NCI-H187 treated with DMSO at 0.1 percent for 48 hours (cell line): ENCODE measurements at places on chromosomes 13 and 19.

DNA sequence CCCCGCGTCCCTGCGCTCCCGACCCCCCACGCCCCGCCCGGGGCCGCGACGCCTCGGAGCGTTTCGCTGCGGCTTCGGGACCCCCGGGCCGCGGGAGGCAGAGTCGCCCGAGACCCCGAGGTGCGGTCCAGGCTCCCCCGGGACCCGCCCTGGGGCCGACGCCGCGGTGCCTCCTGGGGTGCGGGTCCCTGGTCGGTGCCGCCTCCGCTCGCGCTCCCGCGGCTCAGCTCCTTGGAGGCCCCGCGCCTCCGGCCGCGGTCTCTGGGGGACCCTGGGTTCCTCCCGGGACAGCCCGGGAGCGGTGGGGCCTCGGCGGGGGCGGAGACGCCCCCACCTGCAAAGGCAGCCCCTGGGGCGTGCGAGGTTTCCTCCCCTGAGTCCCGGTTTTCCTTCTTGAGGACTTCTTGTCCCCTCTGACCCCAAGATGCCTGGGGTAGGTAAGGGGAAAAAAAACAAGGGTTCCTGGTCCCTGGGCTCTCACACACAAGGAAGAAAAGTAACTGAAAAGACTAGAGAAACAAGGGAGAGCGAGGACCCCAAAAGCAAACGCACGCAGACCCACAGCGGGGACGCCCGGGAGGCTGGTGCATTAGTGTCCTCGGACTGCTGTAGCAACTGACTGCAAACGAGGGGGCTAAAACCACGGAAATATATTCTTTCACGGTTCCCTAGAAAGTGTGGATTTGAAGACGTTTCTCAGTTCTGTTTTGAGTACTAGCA, 740 bp downstream of the ZNF555 start:
- no peak for DNase-seq

DNA sequence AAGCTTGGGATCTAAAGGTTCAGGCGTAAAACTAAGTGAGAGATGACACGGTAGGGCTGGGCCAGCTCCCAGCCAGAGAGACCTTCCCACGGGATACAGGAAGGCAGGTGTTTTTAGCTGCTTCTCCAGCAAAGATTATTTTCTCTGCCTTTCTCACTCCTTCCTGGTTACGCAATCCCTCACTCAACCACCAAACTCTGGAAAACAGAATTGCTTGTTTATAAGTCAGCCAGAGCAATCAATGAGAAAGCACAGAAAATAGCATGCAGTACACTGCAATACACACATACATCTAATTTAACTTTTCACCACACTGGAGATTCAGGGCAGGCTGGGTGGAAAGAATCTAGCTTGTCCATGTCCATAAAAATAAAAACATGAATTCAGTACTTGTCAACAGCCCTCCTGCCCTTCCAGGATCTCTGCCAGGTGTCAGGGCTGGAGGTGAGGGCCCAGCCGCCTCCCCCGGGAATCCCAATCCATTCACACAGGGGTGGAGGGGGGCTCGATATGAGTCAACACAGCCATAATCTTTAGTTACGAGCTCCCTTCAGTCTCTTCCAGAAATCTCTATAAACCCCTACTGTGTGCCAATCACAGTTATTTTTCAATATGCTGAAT, 12.2 kb downstream of the RHPN2 start:
- DNase-seq = no peak

DNA sequence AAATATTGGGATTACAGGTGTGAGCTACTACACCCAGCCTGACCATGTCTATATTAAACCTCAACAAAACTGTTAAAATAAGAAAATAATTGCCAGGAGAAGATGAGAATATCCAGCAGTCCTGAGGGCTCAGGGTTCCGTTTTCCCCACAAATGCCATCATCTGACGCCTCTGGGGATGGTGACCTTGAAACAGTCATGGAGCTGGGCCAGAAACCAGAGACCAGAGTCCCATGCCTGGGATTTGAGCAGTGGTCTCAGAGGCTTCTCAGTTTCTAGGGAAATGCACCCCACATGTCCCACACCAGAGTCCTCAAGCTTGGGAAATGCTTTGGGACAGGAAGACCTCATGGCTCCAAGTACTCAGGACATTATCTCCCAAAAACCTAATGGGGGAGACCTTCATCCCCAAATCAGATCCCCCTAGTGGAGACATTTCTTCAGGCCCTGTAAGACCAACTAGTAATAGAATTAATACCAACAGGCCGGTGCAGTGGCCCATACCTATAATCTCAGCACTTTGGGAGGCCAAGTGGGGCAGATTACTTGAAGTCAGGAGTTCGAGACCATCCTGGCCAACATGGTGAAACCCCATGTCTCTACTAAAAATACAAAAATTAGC, 2.9 kb upstream of the MAP1S start:
- DNase-seq = no peak

DNA sequence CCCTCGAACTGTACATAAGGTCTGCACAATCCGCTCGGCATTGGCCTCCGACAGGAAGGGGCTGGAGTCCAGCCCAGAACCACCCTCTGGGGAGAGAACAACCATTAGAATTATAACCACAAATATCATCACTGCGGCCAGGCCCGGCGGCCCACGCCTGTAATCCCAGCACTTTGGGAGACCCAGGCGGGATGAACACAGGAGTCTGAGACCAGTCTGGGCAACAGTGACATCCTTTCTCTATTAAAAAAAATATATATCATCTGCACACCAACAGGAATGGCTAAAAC, 11.4 kb downstream of the COQ8B start:
- no peak for DNase-seq

- DNase-seq = no peak
These were observed 482.0 kb downstream of the DIAPH3 start for GRCh38 chr13:59681636-59682311.

GRCh38 chr13:98303858-98304257, 126.8 kb upstream of the RNF113B start:
- no peak for DNase-seq

- no peak for DNase-seq
These were observed 21.8 kb downstream of the OLFM2 start for GRCh38 chr19:9914315-9915207.

DNA sequence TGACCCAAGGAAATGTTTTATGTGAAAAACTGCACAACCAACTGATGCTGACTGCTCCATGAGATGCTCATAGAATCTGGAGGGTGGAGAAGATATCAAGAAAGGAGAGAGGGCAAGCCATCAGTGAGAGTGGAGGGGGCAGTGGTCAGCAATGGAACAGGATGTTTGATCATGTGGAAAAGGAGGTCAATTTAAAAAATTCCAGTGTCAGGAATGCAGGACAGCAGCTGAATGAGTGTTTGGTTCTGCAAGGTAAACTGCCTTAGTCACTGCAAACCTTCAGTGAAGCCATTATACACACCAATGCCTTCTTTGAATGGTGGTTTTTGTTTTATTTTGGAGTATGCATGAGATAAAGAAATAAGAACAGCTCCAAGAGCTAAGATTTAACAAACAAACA, 121.5 kb downstream of the FGF14 start:
- no peak for DNase-seq

DNA sequence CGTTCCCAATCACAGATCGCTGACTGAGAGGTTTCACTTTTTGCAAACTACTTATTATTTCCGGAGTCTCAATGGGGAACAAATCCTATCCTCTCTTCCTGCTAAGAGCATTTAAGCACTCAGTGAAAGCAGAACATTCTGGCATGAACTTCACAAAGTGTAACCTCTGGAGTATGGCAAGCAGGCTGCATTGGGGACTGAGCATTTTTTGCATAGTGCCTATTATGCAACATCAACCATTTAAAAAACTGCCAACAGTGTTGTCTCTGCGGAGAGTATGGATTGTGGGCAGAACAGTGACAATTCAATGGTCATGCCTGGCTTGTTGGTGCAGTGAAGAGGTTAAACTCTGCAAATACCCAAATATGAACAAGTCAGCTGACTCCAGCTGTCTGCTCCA, 484.6 kb downstream of the OLFM4 start:
- DNase-seq = no peak

- no peak for DNase-seq
These were observed 44.2 kb downstream of the CHST8 start for GRCh38 chr19:33665776-33666595.
